ENCODE measurements at places on chromosomes 1 and 21.

- DNase-seq: no peak
Measured at GRCh38 chr1:147492207-147492606, 49.1 kb upstream of the BCL9 start.

DNA sequence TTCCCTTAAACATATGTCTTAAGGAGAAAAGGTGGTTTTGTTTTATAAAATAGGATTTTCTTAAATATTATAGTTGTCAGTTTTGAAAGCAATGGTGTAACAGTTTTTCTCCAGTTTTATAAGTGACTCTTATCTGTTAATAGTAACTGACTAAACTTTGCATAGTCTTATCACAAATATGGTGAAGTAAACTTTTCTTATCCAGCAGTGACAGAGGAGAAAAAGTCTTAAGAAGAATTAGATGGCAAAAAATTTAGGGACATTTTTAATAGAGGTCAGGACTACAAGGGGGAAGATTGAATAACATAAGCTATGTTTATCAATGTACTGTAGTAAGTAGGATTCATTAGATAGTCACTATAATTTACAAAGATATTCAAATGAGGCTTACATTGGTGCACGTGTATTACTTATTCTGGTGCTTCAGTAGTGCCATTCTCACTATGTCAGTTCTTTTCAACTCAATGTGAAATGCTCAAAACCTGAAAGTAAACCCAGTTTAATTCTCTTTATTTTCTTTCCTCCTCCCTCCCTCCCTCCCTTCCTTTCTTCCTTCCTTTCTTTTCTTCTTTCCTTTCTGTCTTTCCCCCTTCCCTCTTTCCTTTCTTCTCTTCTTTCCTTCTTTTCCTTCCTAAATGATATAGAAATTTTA is 26.1 kb downstream of the F3 start:
- DNase-seq: no peak

GRCh38 chr1:38990386-38990737 is 714 bp upstream of the AKIRIN1 start:
- no peak for DNase-seq

GRCh38 chr1:2184934-2185333 is 9.6 kb downstream of the FAAP20 start:
- DNase-seq: no peak

DNA sequence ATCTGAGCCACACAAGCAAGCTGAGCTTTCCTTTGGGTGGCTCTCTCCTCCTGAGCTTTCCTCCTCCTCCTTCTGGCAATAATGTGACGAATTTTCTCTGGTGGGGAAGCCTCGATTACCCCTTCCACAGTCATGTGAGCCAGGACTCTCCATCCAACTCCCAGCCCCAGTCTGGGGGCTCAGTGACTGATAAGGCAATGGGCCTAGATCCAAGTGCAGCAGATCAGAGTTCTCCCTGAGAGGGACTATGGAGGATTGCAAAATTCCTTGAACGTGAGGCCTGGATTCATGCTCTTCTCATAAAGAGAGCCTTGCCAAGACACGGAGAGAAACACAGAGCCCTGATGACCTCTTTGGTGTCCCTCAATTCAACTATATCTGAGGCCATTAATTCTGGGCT is 31.3 kb upstream of the TRIM67 start:
- no peak for DNase-seq
